T-helper 17 cell (primary cell): ENCODE measurements at places on chromosomes 5 and 9. TPM values are rescaled to one million over a fixed set of nuclear protein-coding genes. Genes with fewer than 3 reads are reported as not detected.

- peaks cover 28% of the 10 kb centered on the region for H3K27me3 ChIP-seq
- no peak overlapping the region for H3K4me3 ChIP-seq
- peaks cover 2% of the 10 kb centered on the region for H3K36me3 ChIP-seq
- DNase-seq, result no peak
- H3K4me1 ChIP-seq, result no peaks in the 10 kb centered on the region
Observed at GRCh38 chr5:2149195-2149539, 266.4 kb upstream of the IRX4 start.

GRCh38 chr5:139593716-139594319, 32.7 kb downstream of the UBE2D2 start:
- no peak for DNase-seq
- H3K4me3 ChIP-seq, result no peak overlapping the region
- H3K4me1 ChIP-seq, result peaks cover 27% of the 10 kb centered on the region
- peaks cover 2% of the 10 kb centered on the region for H3K36me3 ChIP-seq
- H3K27ac ChIP-seq, result peak overlapping the region; percentile 49

DNA sequence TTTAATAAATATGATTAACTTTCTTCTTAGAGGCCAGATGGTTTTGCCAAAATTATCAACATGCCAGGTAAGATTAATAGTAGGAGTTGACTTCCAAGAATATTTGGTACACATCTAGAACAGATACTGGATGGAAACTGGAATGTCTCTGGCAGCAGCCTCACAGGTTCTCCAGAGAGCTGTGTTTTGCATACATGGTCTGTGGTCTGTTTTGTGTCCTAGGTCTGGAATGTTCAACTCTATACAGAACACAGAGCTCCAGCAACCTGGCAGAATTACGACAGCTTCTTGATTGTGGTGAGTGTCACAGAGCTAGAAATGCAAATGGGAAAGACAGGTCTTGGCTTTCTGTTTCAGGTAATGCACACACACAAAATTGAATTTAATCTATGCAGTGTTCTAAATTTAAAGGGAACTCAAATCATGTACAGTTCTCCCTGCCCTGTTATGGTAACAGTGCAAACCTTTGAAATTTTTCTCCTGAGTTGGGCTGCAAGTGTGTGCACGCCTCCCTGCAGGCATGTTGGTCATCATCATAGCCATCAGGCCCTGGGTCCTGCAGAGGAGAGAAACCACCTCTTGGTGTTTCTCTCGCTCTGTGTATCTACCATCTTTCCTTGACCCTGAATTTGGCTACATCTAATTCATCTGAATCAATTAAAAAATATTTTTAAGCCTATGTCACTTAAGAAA, 58.3 kb downstream of the PIK3R1 start:
- H3K4me3 ChIP-seq, result no peak overlapping the region
- H3K36me3 ChIP-seq, result peaks cover 9% of the 10 kb centered on the region
- peak overlapping the region; percentile 97 for H3K27ac ChIP-seq
- H3K27me3 ChIP-seq, result no peaks in the 10 kb centered on the region

DNA sequence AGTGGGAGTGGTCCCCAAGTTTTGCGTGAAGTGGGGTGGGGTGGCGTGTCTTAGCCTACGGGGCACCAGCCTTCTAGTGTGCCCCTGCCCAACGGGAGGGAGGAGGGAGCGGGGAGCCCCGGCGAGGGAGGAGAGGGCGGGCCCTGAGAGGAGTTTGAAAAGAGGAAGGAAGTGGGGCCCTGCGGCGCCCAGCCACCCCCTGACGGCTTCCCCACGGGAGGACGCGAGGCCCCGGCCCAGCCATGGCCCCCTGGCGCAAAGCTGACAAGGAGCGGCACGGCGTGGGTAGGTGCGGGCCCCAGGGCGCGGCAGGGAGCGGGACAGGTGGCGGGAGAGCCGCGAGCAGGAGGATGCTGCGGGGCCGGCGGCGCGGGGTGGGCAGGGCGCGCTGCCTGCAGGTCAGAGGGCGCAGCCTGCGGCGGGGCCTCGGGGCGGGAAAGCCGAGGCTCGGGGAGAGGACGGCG, at the start of gene DOCK2:
Gene DOCK2 (plus strand): TSS at position 191 of the 464 bp plus-strand sequence. CDS start 52 bp downstream, at position 243.
- peak; percentile 34 for DNase-seq
- peaks cover 2% of the 10 kb centered on the region for H3K36me3 ChIP-seq
- H3K4me3 ChIP-seq, result peak within 1 kb of the TSS; percentile 97
- peaks cover 35% of the 10 kb centered on the region for H3K4me1 ChIP-seq
- peaks cover 4% of the 10 kb centered on the region for H3K27me3 ChIP-seq

GRCh38 chr9:93457006-93457405, 3.6 kb upstream of the FAM120AOS start:
- no peaks in the 10 kb centered on the region for H3K27me3 ChIP-seq
- peaks cover 11% of the 10 kb centered on the region for H3K36me3 ChIP-seq
- H3K27ac ChIP-seq, result peak overlapping the region; percentile 97
- DNase-seq, result no peak

The RMRP gene
- 7,466 TPM for total RNA-seq

GRCh38 chr9:121672986-121673385, 21.6 kb downstream of the DAB2IP start:
- peaks cover 63% of the 10 kb centered on the region for H3K27me3 ChIP-seq
- H3K36me3 ChIP-seq, result no peaks in the 10 kb centered on the region
- peaks cover 5% of the 10 kb centered on the region for H3K4me1 ChIP-seq

DNA sequence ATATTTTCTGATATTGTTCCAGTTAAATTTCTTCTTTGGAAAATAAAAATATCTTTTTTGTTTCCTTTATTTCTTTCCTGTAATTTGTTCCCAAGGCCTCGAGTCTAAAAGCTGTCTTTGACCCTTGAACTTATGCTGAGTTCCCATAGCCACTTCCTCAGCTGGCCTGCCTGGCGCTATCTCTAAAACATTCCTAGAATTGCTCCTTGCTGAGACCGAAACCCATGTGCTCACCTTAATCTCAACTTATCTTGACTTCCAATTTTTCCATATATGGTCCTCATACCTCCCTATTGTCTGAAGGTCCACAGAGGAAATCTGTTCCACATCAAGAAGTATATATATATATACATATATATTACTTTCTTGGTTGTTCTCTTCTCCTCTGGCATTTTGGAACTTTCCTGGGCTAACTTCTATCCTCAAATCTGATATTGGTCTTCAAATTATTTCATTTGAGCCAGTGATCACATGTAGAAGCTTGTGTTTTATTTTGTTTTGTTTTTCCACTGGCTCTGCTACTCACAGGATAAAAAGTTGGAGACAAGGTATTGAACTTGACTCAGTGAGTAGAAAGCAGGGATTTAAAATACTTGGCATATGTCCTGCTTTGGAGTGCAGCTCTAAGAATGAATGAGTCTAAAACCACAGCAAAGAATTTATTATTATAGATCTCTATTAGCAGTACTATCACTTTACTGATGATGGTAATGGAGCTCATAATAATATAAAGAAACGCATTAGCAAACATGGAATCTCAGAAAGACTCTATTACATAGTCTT, 45.2 kb downstream of the ENC1 start:
- DNase-seq, result no peak
- peaks cover 2% of the 10 kb centered on the region for H3K36me3 ChIP-seq
- H3K4me1 ChIP-seq, result no peaks in the 10 kb centered on the region
- no peak overlapping the region for H3K4me3 ChIP-seq

DNA sequence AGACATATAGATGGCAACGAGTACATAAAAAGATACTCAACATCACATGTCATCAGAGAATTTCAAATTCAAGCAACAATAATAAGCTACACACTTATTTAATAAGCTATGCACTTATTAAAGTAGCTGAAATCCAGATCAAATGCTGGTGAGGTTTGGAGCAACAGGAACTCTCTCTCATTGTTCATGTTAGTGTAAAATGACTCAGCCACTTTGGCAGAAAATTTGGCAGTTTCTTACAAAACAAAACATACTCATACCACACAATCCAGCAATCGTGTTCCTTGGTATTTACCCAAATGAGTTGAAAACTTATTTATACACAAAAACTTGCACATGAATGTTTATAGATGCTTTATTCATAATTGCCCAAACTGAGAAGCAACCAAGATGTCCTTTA, 131.5 kb upstream of the NFIL3 start:
- no peaks in the 10 kb centered on the region for H3K36me3 ChIP-seq
- H3K27me3 ChIP-seq, result peaks cover 28% of the 10 kb centered on the region
- H3K4me3 ChIP-seq, result no peak overlapping the region
- DNase-seq, result no peak
- no peak overlapping the region for H3K27ac ChIP-seq

DNA sequence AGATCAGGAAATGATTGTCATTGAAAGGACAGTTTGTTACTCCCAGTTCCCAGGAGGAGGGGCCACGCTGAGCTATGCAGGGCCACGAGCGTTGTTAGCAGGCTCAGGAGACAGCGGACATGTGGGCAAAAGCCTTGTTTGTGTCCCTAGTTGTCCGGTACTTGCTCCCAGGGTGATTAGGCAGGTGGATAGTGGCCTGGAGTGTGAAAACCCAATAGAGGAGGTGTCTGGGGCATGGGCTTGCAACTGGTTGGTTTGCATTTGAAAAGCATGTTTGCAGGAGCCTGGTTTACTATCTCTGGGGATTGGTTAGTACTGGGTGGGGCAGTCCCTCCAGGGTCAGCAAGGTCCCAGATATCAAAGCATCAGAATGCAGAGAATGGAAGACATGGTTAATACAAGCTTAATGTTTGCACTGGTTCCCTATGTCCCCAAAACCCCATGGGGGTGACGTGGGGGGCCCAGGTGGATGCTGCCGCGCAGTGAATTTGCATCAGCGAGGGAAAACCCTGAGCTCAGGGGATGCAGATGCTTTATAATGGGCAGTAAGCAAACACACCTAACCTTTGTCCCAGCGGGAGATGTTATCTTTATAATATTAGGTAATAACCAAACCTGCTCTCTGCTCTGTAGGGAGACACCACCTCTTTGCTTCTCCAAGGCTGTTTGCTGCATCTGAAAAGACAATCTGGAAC, 39.7 kb downstream of the ROPN1L start:
- DNase-seq, result no peak
- H3K27me3 ChIP-seq, result peaks cover 26% of the 10 kb centered on the region
- H3K4me1 ChIP-seq, result peaks cover 9% of the 10 kb centered on the region
- no peaks in the 10 kb centered on the region for H3K36me3 ChIP-seq

The UBTD2 gene
- 3.9 TPM for total RNA-seq

- no peak for DNase-seq
- no peak overlapping the region for H3K4me3 ChIP-seq
- H3K4me1 ChIP-seq, result no peaks in the 10 kb centered on the region
- no peak overlapping the region for H3K27ac ChIP-seq
- H3K36me3 ChIP-seq, result peaks cover 7% of the 10 kb centered on the region
Observed at GRCh38 chr5:76152700-76153099, 69.5 kb downstream of the SV2C start.

The PCDHA9 gene
- not detected for total RNA-seq

GRCh38 chr5:133846478-133847226, 121.8 kb downstream of the C5orf15 start:
- H3K27ac ChIP-seq, result no peak overlapping the region
- no peaks in the 10 kb centered on the region for H3K36me3 ChIP-seq
- peaks cover 67% of the 10 kb centered on the region for H3K27me3 ChIP-seq
- no peak for DNase-seq

- H3K4me3 ChIP-seq, result no peak overlapping the region
- peaks cover 2% of the 10 kb centered on the region for H3K36me3 ChIP-seq
- no peak for DNase-seq
- no peak overlapping the region for H3K27ac ChIP-seq
Observed at GRCh38 chr5:38551030-38552017, 5.1 kb downstream of the LIFR start.

DNA sequence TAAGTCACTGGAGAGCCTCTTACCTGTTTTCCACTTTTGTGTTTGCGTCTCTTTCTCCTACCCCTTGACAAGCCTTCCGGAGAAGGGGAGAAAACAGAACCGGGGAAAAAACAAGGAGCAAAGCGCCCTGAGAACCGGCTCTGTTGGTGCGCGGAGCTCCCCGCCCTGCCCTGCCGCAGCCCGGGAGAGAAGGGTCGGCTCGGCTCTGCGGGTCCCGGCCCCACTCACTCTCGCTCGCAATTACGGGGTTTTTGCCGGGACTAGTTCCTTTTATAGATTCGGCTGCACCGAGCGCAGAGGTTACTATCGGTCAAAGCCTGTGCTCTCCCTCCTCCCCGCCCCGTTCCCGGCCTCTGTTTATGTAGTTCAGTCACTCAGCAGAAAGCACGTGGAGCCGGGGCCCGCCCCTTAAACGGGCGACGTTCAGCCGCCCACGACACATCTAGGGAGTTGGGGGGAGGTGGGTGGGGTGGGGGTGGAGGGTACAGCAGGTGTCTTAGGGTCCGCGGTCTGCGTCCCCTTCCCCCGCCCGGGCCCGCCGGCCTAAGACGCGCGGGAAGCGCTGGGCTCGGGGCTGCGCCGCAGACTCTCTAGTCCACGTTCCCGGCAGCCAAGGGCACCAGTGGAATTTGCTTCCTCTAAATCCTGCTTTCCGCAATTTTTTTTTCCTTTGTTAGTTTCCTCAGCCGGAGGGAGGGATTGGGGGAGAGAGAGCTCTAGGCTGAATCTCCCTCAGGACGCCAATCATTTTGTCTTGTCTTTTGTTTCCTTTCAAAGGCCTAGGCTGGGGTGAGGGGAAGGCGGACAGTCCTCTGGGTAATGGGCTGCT, at the start of gene ABCA1:
Gene ABCA1 (minus strand): TSS at position 244 of the 829 bp plus-strand sequence. CDS start 24,476 bp downstream, outside the sequence.
- DNase-seq, result peak; percentile 64
- peak within 1 kb of the TSS; percentile 86 for H3K27ac ChIP-seq
- peaks cover 5% of the 10 kb centered on the region for H3K27me3 ChIP-seq
- H3K4me3 ChIP-seq, result peak within 1 kb of the TSS; percentile 93
- peaks cover 2% of the 10 kb centered on the region for H3K36me3 ChIP-seq

The PTCD2 gene
- total RNA-seq, result 4.0 TPM

The LHFPL2 gene
- total RNA-seq, result 1.3 TPM

The PCDHGB5 gene
- 0.35 TPM for total RNA-seq

The NEUROG1 gene
- total RNA-seq, result not detected

The PDZD2 gene
- 1.4 TPM for total RNA-seq

DNA sequence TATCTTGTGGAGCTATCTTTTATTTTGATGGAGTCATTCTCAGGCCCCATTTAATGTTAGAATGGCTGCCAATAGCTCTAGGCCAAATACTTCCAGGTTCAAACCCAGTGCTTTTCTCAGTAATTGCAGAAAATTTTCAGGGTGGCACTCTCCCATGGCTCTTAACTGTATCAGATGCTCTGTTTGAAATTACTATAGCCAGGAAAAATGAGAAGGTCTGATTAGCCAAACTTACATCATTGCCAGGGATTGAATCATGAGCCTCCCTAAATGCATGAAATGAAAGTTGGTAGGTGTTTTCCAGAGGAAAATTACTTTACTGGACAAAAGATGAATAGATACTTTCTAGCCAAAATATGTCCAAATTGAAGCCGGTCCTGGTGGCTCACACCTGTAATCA, 404.8 kb downstream of the MAT2B start:
- H3K27ac ChIP-seq, result no peak overlapping the region
- no peaks in the 10 kb centered on the region for H3K27me3 ChIP-seq
- H3K4me1 ChIP-seq, result no peaks in the 10 kb centered on the region

The ZNF883 gene
- total RNA-seq, result not detected

GRCh38 chr5:5523066-5523505, 100.6 kb downstream of the ICE1 start:
- no peak overlapping the region for H3K4me3 ChIP-seq
- H3K27ac ChIP-seq, result peak overlapping the region; percentile 4
- H3K36me3 ChIP-seq, result peaks cover 3% of the 10 kb centered on the region
- no peaks in the 10 kb centered on the region for H3K4me1 ChIP-seq

- no peak overlapping the region for H3K4me3 ChIP-seq
- DNase-seq, result no peak
- H3K27ac ChIP-seq, result no peak overlapping the region
- no peaks in the 10 kb centered on the region for H3K36me3 ChIP-seq
- H3K27me3 ChIP-seq, result peaks cover 16% of the 10 kb centered on the region
Observed at GRCh38 chr5:149423049-149423793, 44.1 kb upstream of the IL17B start.
